Esophagus squamous epithelium (tissue), 5 donors: ENCODE measurements at places on chromosomes 7 and 10. TPM values are rescaled to one million over a fixed set of nuclear protein-coding genes. Genes with fewer than 3 reads are reported as not detected.

The BTBD16 gene
- total RNA-seq = not detected

The CALCR gene
- not detected for total RNA-seq

The PON3 gene
- 2.5 TPM for total RNA-seq

The TMEM176A gene
- 2.5 TPM for total RNA-seq

The CALN1 gene
- not detected for total RNA-seq

The C10orf53 gene
- total RNA-seq = not detected

The UCN3 gene
- not detected for total RNA-seq

The OR2A42 gene
- total RNA-seq = under 0.01 TPM

The ABCB4 gene
- 0.38 TPM for total RNA-seq

The MPP7 gene
- 39.4 TPM for total RNA-seq
